ENCODE measurements at places on chromosomes 7 and 10.

- no peak for DNase-seq
These were observed 68.5 kb downstream of the LRRC4 start for GRCh38 chr7:127962589-127963361.

- no peak for DNase-seq
These were observed 143.8 kb downstream of the KCNMA1 start for GRCh38 chr10:77493851-77494261.

GRCh38 chr10:128958834-128959690, 508.0 kb upstream of the MGMT start:
- no peak for DNase-seq

DNA sequence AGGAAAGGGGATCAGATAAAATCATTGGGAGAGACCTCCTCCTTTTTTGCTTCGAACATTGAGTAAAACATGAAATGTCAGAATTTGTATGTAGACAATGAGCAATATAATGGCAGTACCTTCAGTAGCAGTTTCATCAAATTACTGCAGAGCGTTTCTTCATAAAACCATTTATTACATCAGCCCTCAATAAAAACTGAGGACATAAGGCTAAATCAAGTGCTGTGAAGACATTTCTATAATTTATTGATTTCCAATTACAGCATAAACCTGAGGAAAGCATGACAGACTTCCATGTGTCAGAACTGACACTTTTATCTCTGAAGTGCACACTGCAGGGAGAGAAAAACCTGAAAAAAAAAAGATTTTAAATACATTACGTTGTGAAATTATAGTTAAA, 172.6 kb upstream of the ZNF804B start:
- no peak for DNase-seq

GRCh38 chr7:132004529-132004928, 448.1 kb upstream of the PODXL start:
- no peak for DNase-seq

- no peak for DNase-seq
These were observed 877.6 kb downstream of the LRMDA start for GRCh38 chr10:76309070-76309469.

DNA sequence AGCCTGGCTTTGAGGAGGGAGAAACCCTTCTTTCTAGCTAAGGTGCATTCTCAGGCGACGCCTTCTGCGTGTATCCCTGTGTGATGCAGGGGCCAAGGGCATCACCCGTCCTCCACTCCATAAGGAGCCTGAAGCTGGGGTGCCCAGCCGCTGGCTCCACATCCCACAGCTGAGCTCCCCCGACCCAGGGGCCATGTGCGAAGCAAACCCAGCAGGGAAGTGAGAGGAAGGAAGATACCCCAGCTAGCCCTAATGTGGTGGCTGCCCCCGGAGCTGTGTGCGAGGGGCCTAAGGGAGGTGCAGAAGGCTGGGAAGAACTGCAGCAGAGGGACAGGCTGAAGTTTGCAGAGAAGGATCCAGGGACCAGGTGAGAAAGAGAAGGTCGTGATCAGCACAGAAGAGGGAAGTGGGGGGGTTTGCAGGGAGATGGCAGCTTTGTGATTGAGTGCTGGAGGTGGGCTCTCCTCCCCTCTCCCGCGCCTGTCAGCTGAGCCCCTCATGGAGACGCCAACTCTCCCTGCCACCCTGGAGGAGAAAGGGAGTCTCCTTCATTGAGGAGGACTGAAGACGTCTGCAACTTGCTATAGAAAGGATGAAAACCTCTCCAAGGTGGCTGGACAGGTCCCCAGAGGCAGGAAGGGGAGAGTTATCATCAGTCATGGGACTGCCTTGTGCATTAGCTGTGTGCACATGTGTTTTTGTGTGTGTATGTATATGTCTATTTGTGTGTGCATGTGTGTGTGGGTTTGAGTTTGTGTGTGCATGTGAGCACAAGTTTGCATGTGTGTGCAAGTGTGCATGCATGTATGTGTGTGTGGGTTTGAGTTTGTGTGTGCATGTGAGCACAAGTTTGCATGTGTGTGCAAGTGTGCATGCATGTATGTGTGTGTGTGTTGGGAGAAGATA, 3.5 kb upstream of the CALML5 start:
- DNase-seq: no peak

DNA sequence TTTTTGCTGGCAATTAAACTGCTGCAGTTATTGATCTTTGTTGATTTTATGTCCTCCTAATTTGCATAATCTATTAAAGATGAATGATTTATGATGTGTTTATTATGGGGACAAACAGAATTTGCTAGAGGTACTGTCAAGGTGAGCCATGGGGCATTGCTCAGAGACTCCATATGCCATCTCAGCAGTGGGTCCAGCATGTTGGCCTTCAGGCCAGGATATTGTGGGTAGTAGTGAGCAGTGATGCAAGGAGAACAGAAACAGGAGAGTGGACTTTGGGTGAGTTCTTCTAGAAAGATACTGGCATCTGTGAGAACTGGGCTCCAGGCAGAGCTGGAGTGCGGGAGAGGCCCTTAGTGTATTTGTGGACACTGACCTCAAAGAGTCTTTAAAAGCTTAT, 65.9 kb downstream of the PAX2 start:
- DNase-seq: no peak

- no peak for DNase-seq
These were observed 57.8 kb downstream of the PALD1 start for GRCh38 chr10:70536196-70536861.

- no peak for DNase-seq
These were observed 36.8 kb downstream of the KIFBP start for GRCh38 chr10:69025370-69025896.

GRCh38 chr10:70885931-70886903, 2.1 kb downstream of the PCBD1 start:
- DNase-seq: no peak

DNA sequence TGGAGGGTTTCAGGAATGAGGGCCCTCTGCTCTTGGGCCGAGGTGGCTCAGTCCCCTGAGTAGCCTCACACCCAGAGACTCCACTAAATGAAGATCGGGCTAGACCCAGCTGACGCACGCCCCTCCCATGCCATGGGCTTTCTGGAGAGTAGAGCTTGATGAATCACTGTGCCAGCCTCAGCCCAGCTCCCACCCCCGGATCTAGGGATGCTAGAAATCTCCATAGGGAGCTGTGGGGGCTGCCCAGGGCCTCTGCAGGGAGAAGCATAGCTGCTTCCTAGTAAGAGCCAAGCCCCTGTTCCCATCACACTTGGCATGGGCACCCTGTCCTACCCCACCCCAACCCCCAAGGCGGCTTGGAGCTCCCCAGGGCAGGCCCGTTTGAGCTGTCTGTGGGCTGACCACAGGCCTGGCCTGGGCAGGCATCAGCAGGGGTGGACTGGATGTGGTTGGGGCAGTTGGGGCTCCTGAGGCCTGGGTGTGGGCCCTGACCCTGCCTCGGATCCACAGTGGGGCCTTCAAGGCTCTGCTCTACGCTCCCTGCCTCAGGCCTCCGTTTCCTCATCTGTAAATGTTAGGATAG, 121.2 kb downstream of the ZMIZ1 start:
- no peak for DNase-seq

- DNase-seq: no peak
These were observed 29.7 kb downstream of the KLRG2 start for GRCh38 chr7:139453673-139454321.

- no peak for DNase-seq
These were observed 44.3 kb downstream of the PRR15 start for GRCh38 chr7:29607889-29608288.
